ENCODE measurements at places on chromosomes 2 and 18.

GRCh38 chr2:233184669-233185068, 66.8 kb upstream of the ATG16L1 start:
- DNase-seq, result no peak

DNA sequence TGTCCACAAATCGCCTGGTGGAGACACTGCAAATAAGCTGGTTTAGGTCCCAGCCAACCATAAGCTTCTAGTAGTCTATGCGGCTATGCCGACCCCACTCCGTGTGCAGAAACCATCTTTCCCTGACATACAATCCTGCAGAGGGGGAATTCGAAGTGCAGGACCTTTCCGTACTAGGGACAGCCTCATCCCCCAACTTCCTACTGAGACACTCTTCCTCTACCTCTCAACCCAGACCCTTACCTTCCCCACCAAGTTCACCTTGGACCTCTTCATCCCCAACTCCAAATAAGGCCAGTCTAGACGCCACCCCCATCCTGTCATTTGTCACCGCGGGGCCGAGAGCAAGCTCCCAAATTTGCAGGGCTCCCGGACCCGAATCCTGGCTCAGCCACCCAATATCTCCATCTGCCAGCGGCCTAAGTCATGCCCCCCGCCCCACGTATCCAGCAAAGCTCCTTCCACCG, 496 bp downstream of the SUCLG1 start:
- DNase-seq, result no peak

DNA sequence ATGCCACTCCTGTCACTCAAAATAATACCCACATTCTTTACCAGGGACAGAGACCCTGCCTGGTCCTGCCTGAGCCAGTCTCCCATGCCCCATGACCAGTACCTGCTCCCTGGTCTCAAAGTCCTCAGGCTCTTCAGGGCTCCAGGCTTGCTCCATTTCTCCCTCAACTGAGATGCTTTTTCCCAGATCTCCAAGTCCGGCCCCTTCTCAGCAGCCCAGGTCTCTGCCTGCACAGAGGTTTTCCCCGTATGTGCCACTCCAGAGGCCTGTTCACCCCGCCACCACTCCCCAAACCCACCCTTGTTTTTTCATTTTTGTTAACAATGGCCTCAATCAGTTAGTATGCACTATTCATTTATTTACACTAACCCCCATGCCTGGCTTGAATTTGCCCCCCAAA, 499.5 kb upstream of the MYT1L start:
- DNase-seq, result no peak

GRCh38 chr2:176454893-176455815, 185.9 kb downstream of the MTX2 start:
- peak; percentile 88 for DNase-seq

DNA sequence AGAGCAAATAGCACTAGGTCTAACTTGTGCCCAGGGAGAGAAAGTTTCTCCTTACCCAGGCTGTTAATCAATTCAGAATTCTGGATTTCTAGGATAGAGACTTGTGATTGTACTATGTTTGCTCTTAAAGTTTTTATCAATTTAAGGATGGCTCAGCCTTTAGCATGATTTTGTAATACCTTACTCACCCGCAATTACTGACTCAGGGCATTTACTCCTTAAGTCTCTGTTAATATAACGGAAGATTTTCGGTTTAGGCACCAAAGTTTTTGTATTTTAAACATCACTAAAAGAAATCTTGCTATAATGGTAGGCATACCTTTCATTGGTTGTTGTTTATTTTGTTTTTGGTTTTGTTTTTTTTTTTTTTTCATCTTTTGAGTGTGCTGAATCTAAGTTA, 358.2 kb downstream of the RBM43 start:
- DNase-seq, result no peak

DNA sequence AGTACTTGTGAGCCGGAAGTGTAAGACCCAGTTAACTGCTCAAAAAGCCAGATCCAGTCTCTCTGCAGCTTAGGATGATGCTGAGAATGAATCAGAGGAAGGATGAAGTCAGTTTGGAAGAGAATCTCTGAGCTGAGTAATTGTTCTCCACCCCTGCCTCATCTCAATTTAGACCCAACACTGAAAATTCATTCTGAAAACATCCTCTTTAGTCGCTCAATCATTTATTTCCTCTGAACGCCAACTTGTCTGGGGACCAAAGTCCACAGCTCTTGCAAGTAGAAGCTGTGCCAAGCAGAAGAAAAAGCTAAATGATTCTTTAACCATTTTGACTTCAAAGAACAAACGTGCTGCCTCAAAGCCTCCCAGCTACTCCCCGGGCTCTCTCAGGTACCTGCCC, 177.1 kb upstream of the KLHL29 start:
- no peak for DNase-seq

DNA sequence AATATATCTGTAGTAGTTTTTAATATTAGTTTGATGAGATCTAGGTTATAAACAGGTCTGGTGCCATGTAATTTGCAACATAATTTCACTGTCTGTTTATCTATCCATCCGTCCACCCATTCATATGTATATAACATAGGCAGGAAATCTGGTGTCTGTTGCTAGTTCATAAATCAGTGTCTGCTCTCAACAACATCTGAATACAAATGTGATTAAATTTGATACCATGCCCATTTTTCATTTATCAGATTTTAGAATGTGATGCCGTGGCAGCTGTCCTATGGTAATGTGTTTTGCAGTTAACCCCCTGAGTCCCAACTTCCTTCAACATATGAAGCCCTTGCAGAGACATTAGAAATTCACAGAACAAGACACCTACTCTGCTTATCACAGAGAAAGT, 228.4 kb downstream of the CMPK2 start:
- DNase-seq, result no peak

GRCh38 chr2:31011587-31011986, 126.7 kb downstream of the GALNT14 start:
- no peak for DNase-seq

DNA sequence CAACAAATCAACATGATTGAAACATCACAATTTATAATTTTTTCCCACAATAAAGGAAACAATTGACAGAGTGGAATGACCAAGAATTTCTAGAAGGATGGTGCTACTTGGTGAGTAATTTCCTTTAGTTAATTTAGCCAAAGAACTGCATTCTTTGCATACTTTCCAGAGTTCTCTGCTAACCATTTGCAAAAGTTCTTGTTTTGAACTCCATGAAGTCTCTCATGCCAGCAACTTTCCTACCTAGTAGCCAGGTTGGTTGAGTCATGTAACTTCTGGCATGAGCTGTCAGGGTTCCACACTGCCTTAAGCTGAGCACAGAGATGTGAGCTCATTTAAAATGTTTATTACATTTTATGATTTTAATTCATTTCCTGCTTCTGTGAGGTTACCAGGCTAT, 539.6 kb downstream of the PID1 start:
- no peak for DNase-seq

DNA sequence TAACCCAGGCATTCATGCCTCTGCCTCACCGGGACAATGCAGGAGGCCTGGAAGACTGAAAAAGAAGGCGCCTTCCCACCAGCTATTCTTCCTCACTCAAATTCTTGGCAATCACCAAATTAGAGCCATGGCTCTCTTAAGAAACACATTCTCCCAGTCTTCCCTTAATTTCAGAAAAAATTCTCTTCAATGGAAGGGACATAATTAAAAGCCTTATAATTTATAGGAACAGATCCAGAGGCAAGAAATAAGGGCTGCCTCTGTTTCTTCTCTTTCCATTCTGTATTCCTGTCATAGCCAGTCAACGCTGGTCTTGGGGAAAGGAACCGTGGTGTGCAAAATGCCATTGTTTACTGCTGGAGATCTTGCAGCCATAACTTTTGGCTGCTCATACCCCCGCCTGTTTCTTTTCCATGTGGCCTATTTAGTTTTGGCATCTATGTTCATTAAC, 32.8 kb downstream of the DTNA start:
- no peak for DNase-seq

- no peak for DNase-seq
Observed at GRCh38 chr2:186327251-186327868, 158.7 kb upstream of the ZC3H15 start.

GRCh38 chr18:43034683-43035500, 80.6 kb downstream of the RIT2 start:
- DNase-seq, result no peak

- DNase-seq, result no peak
Observed at GRCh38 chr2:9761577-9761976, 81.7 kb upstream of the TAF1B start.

DNA sequence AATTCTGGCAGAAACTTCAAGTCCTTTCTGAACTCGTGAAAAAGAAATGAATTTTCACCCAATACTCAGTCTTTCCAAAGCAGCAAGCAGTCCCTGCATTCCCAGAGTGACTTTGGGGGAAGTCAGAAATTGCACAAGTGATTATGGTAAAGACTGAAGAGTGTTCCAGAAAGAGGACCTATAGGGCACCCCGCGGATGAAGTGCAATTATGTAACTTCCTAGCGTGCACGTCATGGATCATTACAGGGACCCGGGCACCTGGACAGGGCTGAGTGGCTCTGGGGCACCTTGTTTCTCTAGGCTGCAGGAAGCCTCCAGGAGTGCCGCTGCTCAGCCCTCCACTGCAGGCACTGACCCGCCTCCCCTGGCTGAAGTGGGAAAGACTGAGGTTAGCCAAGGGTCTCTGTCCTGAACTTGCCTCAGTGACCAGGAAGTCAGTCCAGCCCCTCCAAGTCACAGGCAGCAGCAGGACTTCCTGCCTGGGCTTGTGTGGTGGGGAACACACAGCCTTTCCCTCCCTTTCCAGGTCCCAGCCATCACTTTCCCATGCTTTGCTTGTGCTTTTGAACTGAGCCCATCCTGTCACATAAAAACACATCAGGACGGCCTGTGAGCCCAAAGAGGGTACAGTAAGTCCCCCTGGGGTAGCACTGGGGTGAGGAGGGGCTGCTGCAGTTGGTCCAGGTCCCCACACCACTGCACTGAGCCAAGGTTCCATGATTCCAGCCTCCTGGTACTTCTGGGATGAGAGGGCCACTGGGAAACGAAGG, 19.8 kb downstream of the TMEM185B start:
- peak; percentile 86 for DNase-seq

DNA sequence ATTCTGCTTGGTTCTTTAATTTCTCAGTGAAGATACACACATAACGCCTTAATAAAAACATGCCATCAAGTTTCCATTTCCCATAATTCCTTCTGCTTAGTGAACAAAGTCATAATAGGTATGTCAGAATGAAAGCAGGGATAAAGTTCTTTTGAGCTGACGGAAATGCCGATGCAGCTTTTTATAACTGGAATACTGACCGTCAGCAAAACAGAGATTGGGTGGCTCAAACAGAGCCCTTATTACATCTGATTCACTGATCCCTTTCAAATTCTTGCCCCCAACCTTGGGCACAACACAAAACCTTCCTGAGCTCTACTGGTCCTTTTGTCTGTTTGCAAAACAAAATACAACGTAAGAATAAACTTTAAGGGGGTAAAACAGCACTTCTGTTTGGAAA, 140.4 kb downstream of the CDH2 start:
- DNase-seq, result no peak

- DNase-seq, result no peak
Observed at GRCh38 chr2:241092677-241093076, 9.4 kb downstream of the MTERF4 start.

- no peak for DNase-seq
Observed at GRCh38 chr2:25954199-25954752, 28.0 kb downstream of the KIF3C start.

- DNase-seq, result no peak
Observed at GRCh38 chr2:217875138-217875537, 127.7 kb downstream of the TNS1 start.

- no peak for DNase-seq
Observed at GRCh38 chr2:145599756-145600155, 1079.8 kb upstream of the ZEB2 start.

DNA sequence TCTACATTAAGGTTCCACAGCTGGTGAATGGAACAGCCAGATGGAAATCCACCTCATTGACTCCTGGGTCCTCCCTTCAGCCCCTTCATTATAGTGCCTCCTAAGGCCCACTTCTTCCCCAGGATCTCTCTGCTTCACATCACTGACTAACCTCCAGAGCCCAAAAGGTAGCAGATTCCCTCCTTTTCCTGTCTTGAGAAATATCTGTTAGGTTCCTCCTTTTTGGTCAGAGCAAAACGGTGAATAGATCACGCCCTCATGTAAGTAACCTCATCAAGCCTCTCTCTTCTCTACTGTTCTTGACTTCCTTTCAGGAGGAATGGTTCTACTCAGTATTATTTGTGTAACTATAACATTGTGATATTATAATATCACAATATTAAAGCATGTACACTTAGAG, 155.0 kb upstream of the SRD5A2 start:
- no peak for DNase-seq

DNA sequence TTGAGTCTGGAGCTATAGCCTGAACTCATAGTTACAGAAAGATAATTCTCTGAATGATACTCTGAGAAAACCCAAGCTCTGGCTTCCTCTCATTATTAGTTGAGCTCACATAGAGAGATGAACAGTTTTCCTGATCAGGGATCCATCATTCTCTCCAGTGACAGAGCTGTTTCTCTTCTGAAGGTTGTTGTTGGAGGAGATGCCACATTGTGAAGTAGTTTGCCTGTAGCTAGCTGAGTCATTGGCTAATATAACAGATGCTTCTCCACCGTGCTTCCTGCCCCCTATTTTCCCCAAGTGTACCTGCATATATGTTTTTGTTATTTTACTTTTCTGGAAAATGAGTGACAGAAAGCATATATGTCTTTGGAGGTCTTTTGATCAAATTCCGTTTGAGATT, 64.6 kb downstream of the OSBPL6 start:
- DNase-seq, result no peak

DNA sequence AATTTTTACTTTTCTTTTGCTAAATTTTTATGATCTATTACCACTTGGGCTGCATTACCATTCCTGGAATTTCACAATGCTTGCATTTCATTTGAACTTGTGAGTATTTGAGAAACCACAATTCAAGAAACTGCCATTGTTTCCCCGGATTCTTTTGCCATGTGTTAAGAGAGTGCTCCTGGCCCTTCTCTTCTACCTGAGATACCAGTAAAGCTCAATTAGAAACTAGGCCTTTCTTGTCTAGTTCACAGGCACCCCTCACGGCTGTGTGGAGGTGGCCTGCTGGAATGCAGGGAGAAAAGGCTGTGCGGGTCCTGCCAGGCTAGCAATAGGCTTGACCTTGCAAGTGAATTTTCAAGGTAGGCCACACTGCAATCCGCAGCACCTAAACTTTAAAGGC, 40.8 kb downstream of the ZEB2 start:
- DNase-seq, result no peak

DNA sequence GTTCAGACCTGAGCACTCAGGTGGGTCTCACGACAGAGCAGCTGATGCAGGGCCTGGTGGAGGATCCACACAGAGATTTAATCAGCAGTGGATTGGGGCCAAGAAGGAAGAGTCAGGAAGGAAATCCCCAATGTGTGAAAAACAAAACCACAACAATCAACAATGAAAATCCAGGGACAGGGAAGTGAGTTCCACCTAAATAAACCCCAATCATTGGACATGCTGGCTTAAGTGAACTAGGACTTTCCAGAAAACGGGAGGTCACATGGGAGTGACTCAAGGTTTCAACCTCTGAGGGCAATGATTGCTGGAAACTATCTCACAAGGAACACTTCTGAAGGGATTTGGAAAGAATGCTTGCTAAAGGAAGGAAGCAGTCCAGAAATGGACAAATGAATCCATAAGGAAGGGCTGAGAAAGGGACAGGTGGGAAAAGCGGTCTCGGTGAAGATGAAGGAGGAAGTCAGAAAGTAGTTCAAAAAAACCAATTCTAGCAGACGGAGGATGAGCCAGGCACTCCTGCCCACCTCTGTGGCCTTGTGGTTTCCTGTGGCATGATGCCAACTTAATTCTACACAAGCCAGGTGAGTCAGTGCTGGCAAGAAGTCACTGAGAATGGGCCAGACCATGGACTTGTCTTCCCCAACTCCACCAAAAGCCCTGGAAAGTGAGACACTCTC, 15.4 kb upstream of the XDH start:
- peak; percentile 67 for DNase-seq

GRCh38 chr2:11079136-11079824, 76.0 kb upstream of the SLC66A3 start:
- DNase-seq, result no peak

All from suppressor macrophage treated with lipopolysaccharide for 1 hour (primary cell).